Activated naive CD4-positive, alpha-beta T cell treated with anti-CD3 and anti-CD28 coated beads, Interleukin-2, amount 50 U/mL, for 72 hours (primary cell): ENCODE measurements at places on chromosomes 3 and 15. TPM values are rescaled to one million over a fixed set of nuclear protein-coding genes. Genes with fewer than 3 reads are reported as not detected.

DNA sequence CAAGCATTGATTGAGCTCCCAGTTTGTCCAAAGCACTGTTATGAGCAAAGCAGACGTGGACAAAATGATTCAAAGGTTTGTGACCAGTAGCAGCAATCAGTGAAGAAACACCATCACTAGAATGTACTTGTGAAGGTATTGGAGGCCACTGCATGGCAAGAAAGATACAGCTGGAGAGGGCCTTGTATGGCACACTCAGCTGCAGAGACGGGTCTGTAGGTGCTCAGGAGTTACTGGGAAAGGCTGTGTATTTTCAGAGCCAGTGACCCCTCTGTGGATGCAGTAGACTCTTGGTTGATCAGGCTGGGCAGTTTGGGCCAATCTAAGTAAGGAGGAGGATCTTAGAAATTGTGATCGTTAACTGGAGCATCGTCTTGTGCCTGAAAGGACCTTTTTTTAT, 120.0 kb downstream of the GHSR start:
- no peak for DNase-seq

DNA sequence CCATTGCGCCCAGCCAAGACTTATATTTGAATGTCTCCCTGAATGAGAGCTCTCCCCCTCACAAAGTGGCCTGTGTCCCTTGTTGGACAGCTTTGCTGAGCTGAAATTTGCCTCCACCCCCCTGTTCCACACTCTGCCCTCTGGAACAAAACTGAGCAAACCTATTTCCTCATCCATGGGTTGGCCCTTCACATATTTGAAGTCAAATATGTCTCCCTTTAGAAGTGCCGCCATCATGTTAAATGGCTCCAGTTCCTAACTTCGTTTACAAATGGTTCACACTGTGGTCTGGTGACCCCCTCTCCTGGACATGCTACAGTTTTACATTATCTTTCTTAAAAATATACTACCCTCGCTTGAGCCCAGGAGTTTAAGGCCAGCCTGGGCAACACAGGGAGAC, 4.6 kb downstream of the PLIN1 start:
- no peak for DNase-seq

- DNase-seq: no peak
These were observed 12.4 kb upstream of the HOMER2 start for GRCh38 chr15:82964890-82965289.

DNA sequence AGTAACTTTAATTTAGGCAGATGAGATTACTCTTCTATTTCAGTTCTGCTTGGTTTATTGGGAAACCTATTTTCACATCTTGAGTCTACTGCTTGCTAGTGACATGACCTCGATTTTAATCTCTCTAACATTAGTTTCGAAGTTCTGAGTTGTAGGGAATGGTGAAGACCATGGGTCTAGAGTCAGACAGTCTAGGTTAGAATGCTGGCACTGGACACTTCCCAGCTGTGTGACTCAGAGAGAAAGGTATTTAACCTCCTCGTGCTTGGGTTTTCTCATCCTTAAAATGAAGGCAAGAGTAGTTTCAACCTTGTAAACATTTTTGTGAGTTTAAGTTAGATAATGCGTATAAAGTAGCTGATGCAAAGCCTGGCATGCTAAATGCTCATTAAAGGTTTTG, 422.1 kb downstream of the GRM7 start:
- DNase-seq: no peak

- no peak for DNase-seq
These were observed 101.0 kb upstream of the CPNE4 start for GRCh38 chr3:132135628-132136333.

DNA sequence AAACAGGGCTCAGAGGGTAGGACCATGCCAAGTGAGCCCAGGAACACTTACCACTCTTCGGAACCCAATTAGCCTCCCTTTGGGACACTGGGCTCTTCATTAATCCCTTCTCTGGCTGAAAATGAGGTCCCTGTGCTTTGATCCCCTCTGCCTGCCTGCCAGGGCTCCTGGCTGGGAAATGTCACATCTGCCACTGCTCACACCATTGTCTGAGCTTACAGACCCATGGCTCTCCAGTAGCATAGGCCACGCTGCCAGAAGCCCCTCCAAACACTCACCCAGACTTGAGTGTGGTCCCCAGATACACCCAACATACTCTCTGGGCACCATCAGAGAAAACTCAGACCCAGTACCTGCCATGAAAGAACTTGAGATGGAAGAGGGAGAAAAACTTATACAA, 287.3 kb downstream of the XXYLT1 start:
- DNase-seq: no peak

GOLGA6L10 gene
- total RNA-seq: 1.8 TPM

DNA sequence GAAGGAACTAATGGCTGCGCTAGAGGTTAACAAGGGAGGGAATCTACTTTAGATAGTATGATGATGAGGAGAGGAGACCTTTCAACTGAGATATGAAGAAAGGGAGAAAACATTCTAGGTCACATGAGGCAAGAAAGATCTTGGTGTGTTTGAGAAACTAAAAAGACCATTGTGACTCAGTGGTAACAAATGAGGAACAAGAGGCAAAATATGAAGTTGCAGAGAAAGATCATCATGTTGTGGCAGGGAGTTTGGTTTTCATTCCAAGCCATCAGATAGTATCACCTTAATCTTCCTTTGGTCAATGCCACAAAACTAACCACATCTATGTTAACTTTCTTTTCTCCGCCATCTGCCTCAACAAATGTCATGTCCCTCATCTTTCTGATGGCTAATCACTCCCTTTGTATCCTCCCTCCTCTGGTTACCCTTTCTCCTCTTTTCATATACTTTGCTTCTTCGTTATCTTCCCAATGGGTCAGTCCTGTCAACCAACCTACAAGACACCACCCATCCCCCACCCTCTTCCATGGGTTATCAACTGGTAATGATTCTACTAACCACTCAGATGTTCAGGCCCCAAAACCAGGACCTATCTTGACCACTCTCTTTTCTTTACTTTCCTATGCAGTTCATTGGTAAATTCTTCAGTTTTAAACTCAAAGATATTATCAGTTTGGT, 2.4 kb upstream of the PDCD6IP start:
- DNase-seq: no peak

GRCh38 chr15:51751697-51752683, 593 bp downstream of the TMOD2 start:
- peak; percentile 24 for DNase-seq

DNA sequence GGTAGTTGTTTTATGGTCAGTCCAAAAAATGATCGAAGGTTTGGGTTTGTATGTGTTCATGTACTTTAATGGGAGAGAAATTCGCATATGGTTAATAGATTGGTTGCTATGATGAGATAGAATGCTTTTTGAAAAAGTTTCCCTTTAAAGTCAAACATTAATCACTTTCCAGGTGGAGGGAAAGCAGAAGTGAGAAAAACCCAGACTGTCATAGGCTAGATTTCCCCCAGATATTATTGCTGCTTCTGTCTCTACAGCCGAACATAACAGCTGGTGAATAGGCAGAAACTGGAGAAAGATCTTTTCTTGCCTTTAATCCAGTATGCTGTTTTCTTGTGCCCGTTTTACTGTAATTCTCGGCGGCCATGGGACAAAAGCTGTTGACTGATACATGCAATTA, 287.6 kb downstream of the SOX2 start:
- DNase-seq: no peak

NDUFB5 gene
- 104 TPM for total RNA-seq

- DNase-seq: no peak
These were observed 301.3 kb upstream of the IGF1R start for GRCh38 chr15:98347001-98347400.

- no peak for DNase-seq
These were observed 9.7 kb downstream of the NCBP2 start for GRCh38 chr3:196932600-196932999.

DNA sequence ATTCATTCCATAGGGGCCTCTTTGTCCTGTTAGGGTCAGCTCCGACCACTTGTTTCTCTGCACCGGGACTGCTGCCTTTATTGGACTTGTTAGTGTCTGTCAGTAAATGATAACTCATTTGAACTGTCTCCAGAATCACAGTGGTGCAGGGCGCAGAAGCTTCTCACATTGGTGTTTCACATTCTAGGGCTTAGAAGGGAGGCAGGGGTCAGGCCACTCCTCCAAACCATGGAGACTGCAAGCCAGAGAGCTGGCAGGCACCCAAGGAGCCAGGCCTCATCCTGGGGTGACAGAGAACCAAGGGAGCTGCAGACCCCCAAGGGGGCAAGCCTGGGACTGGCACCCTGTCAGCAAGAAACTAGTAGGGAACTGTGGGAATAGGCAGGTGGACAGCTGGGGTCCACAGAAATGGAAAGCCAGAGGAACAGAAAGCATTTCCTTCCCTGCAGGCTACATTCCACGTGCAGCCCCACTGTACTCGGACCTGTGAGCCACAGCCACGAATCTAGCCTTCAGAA, 49.1 kb downstream of the CCNL1 start:
- no peak for DNase-seq

DNA sequence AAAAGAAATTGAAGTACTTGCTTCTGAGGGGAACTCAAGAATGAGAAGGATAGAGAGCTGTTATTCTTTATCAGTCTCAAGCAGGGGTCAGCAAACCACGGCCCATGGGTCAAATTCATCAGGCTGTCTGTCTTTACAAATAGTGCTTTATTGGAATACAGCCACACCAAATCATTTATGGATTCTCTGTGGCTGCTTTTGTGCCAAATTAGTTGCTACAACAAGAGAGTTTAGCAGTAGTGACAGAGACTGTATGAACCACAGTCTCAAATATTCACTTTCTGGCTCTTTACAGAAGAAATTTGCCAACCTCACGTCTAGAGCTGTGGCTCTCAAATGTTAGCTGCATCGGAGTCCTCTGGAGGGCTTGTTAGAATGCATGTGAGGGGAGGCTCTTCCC, 258.0 kb upstream of the RARB start:
- DNase-seq: no peak

GRCh38 chr3:70631716-70632307, 319.4 kb upstream of the MDFIC2 start:
- no peak for DNase-seq

- DNase-seq: no peak
These were observed 4.8 kb downstream of the KLF13 start for GRCh38 chr15:31331389-31331788.

TYRO3 gene
- total RNA-seq: 2.9 TPM

CFAP20DC gene
- total RNA-seq: 2.7 TPM

- DNase-seq: no peak
These were observed 214.8 kb downstream of the LRTM1 start for GRCh38 chr3:54713031-54713430.

DNA sequence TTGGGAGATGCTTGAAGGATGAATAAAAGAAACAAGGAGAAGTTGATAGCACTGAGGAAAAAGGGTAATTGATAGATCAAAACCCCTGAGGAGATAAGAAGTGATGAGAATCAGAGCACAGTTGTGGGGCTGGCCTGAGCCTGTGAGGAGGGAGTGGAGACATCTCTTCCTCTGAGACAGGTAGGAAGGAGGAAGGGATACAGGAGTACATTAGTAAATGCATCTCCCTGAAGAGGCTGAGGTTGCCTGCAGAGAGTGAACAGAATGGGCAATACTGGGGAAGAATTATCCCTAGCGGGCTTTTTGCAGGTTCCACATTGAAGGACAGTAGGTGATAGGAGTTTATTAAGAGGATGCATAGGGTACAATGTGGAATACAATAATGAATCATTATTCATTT, 17.3 kb upstream of the SCAMP5 start:
- DNase-seq: no peak

DNA sequence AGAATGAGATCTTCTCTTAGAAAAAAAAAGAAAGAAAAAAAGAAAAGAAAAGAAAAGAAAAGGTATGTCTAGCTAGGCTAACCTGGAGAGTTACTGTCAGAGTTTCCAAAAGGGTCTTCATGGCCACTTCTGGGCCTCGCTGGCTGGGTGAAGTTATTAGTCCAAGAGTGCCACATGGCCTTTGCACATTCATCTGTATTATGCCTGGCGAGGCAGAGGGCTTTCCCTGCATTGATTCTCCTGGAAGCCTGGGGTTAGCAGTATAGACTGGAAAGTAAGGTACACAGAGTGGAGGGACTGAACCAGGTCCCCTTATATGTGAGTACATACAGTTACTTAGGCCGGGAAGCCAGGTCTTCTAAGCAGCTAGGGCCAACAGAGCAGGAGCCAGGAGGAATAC, 54.8 kb upstream of the CGNL1 start:
- DNase-seq: no peak

DNA sequence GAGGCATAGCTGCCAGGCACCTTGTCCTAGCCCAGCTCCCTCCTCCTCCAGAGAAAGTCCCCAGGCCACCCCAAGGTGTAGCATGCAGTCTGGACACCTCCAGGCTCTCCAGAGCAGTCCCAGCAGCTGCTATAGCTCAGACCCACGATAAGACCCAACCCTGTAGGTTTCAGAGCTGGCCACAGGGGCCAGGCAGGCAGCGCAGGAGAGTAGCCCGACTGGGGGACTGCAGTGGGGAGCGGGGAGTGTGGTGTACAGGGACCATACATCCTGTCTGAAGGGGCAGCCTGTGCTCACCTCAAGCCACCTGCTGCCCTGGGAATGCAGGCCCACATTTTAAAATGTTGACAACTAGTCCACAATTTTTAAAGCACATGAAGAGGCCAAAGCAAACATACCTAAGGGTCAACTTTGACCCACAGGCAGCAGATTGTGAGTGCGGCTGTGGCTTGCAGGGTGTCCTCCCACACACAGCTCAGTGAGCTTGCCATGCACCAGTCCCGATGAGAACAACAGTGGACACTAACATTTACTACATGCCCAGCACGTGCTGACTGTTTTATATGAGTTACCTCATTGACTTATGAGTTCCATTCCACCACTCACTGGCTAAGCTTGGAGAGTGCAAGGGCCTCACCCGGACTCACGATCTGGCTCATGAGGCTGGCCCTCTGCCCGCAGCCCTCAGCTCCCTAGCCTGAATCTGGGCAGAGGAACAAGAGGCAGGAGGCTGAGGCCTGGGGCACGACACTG, 81.4 kb downstream of the DNAJB8 start:
- no peak for DNase-seq

DNA sequence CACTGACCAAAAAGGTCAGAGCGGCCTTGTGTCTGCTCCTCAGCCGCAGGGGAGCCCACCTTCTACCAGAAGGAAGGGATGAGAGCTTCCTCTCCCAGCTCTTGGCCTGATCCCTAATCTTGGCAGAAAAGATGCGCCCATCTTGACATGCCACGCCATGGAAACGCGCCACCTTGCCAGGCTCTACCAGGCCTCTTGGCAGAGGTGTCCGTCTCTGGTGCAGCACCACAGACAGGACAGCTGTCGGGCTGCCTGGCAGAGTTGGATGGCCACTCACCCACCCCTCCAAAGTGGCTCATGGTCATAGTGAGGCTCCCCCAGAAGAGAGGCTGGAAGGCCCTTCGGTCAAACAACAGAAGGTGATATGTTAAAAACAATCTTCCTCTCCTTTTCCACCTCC, 105.2 kb downstream of the LIPC start:
- DNase-seq: no peak

SLC26A6 gene
- total RNA-seq: 38.3 TPM

AAGAB gene
- total RNA-seq: 41.7 TPM
